ENCODE measurements at places on chromosomes 2 and 18.

- DNase-seq = no peak
Measured at GRCh38 chr2:38098421-38099098, 22.6 kb upstream of the CYP1B1 start.

GRCh38 chr2:64133828-64134227 lies 10.4 kb downstream of the PELI1 start:
- no peak for DNase-seq

- DNase-seq = no peak
Measured at GRCh38 chr2:240310201-240310600, 125.3 kb upstream of the GPC1 start.

DNA sequence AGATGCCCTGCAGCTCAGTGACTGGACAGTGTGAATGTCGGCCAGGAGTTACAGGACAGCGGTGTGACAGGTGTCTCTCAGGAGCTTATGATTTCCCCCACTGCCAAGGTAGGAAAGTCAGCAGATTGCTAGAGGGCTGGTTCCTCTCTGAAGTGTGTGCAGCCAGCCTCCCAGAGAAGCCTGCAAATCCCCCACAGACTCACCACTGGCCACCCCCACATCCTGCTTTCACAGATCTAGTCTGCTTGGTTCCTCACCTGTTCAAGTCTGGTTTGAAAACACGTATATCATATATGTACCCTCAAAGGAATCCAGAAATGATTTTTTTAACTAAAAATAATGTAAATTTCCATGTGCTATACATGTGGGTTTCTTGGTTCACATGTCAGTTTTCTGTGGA lies 121.1 kb downstream of the LAMA3 start:
- no peak for DNase-seq

- DNase-seq = peak; percentile 81
Measured at GRCh38 chr2:101151146-101151858, at the start of gene TBC1D8. Gene TBC1D8, minus strand, starts transcription at chr2:101151382. Its CDS starts 129 bp downstream, at chr2:101151253.

DNA sequence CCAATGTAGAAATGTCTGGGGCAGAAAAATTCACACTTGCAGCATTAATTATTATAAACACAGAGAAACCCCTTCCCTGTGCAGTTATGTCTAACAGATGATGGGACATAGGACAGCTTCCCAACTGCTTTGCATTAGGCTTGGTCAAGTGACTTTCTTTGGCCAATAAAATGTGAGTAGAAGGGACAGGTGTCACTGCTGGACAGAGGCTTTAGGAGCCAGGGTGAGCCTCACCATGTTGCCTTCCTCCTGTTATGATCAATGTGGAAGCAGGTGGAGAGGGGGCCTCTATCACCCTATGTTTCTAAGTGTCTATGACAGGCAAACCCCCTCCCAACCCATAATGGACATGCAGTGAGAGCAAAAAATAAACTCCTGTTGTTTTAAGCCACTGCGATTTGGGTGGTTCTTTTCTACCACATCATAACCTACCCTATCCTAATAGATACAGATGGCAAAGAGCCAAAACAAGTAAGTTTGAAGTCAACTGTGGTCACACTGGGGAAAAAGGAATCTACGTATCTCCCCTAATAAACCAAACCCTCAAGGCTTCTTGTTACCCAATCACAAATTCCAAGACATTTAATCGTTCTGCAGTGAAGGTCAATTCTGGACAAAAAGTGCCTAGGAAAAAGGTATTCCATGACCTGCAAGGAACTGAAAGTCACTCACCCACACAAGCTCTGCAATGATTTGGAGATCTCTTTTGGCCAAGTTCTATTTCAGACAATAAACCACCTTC lies 28.6 kb upstream of the POU3F3 start:
- peak; percentile 66 for DNase-seq

DNA sequence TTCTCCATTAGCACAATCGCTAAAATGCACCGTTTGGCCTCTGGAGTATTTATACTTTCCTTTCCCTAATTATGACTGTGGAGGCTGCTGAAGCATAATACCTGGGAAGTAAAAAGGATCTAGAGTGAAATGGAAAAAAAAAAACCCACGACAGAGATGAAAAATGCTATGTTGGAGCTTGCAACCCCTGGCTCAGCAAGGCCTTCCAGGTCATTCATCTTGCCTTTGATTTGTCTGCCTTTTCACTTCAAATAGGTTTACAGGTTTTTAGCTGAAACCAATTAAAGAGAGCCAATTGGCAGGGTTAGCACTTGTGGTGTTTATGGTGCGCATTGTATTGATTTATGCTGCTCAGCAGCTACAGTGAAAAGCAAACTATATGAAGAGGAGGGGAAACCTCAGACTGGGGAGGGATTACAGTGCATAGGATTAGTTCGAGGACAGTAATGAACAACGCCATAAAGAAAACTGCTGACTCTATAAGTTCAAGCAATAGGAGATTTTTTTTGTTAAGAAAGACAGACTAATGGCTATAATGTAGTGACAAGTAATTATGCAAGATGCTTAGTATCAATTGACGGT lies 347.9 kb downstream of the MEIS1 start:
- no peak for DNase-seq

GRCh38 chr2:57205241-57205640 lies 841.4 kb upstream of the VRK2 start:
- no peak for DNase-seq

- peak; percentile 14 for DNase-seq
Measured at GRCh38 chr18:14747513-14748474, at the start of gene ANKRD30B. Gene ANKRD30B, plus strand, starts transcription at chr18:14748172. Its CDS starts 248 bp downstream, at chr18:14748420.

DNA sequence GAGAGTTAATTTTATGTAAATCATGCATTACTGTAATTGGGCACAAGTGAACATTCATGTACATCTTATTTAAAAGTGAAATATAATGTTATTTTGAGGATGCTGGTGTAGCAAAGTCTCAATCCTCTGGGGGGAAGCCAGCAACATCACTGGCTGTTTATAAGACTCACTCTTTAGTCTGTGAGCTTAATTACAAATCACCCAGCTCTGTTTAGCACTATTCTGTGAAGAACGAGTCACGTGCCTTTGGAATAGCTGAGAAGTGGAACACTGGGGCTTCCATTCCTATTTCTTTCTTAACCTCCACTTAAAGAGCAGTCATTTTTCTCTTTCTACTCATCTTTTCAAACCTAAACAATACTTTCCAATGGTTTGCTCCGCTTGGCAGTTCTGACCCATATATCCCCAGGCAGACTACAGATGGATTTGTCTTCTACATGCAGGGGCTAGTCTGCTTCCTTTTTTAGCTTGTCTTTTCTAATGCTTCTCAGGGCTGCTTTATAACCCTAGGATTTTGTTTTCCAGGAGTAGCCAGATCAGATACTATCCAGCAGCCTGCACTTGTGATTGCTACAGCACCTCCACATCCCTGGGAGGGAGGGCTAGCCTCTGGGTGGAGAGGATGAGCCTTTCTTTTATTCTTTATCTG lies 95.3 kb upstream of the CAVIN2 start:
- peak; percentile 38 for DNase-seq

GRCh38 chr2:58042486-58042970 lies 4.1 kb upstream of the VRK2 start:
- peak; percentile 38 for DNase-seq

GRCh38 chr2:101197215-101197745 lies 46.1 kb upstream of the TBC1D8 start:
- no peak for DNase-seq

- DNase-seq = no peak
Measured at GRCh38 chr2:11540996-11541692, 7.3 kb downstream of the GREB1 start.

DNA sequence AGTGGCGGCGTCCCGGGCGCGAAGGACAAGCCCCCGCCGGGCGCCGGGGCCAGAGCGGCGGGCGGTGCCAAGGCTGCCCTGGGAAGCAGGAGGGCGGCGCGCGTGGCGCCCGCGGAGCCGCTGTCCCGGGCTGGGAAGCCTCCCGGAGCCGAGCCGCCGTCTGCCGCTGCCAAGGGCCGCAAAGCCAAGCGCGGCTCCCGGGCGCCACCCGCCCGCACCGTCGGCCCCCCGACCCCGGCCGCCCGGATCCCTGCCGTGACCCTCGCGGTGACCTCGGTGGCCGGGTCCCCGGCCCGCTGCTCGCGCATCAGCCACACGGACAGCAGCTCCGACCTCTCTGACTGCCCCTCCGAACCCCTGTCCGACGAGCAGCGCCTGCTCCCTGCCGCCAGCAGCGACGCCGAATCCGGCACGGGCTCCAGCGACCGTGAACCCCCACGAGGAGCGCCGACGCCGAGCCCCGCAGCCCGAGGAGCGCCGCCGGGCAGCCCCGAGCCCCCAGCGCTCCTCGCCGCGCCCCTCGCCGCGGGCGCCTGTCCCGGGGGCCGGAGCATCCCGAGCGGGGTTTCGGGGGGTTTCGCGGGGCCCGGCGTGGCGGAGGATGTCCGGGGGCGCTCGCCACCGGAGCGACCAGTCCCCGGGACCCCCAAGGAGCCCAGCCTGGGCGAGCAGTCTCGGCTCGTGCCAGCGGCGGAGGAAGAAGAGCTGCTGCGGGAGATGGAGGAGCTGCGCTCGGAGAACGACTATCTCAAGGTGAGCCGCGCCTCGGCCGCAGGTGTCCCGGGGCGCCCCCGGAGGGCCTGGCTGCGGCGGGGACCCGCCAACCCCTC lies 820 bp downstream of the MTCL1 start:
- DNase-seq = no peak

DNA sequence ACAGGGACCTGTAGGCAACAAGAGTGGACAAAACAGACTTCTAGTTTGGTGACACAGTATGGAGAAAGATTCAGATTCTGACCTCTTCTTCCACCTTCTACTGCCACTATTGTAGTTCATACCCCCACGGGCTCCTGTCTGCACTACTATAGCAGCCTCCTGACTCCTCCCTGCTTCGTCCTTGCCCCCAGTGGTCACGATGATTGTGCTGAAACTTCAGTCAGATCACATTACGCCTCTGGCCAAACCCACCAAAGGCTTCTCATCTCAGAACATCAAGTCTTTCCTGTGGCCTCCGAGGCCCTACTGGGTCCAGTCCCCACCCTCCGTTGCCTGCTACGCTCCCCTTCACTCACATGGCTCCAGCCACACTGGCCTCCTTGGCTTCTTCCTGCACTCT lies 147.6 kb downstream of the CYP26B1 start:
- DNase-seq = no peak

GRCh38 chr2:121595012-121595891 lies 54.0 kb downstream of the CLASP1 start:
- no peak for DNase-seq

DNA sequence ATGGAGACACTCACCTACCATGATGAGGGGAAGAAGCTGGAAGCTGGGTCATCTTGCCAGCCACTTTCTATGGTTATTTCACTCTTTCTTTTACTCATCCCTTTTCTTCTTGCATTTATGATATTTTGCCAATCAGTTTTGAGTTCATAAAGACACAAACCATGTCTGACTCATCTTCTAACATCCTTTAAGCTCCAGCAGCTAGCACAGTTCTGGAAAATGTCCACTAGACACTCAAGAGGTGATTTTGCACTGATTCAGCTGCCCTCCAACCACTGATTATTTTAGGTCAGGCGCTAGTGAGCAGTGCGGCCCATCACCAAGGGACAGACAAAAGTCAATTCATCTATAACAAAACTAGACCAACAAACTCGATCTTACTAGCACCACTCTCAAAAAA lies 537.1 kb upstream of the ID2 start:
- peak; percentile 48 for DNase-seq

GRCh38 chr2:150473767-150474166 lies 13.7 kb downstream of the RND3 start:
- DNase-seq = no peak
